ENCODE measurements at places on chromosomes 5 and 9. TPM values are rescaled to one million over a fixed set of nuclear protein-coding genes. Genes with fewer than 3 reads are reported as not detected.

FRRS1L gene
- 10.2 TPM for polyA plus RNA-seq

- DNase-seq = peak; percentile 92
Measured at GRCh38 chr9:127785023-127785932, 556 bp upstream of the CDK9 start.

DNA sequence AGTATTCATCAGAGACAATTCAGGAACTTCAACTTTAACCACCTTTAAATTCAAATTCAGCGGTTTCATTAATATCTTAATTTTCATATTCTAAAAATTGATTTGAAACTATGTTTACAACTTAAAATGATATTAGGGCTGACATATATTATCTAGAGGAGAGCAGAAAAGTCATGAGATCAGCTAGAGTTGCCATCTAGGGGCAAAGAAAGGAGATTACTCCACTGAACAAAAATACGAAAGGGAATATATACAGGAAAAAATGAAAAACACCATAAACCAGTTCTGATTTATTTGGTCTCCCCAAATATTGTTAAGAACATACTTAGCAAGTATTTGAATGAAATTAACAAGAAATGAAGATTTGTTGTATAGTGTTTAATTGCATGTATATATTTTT, 946.3 kb downstream of the DTWD2 start:
- no peak for DNase-seq

GRCh38 chr9:95138474-95138873, 179.0 kb downstream of the FANCC start:
- no peak for DNase-seq

DNAI1 gene
- polyA plus RNA-seq = 0.10 TPM

AJM1 gene
- polyA plus RNA-seq = 0.93 TPM

ACOT12 gene
- not detected for polyA plus RNA-seq

DNA sequence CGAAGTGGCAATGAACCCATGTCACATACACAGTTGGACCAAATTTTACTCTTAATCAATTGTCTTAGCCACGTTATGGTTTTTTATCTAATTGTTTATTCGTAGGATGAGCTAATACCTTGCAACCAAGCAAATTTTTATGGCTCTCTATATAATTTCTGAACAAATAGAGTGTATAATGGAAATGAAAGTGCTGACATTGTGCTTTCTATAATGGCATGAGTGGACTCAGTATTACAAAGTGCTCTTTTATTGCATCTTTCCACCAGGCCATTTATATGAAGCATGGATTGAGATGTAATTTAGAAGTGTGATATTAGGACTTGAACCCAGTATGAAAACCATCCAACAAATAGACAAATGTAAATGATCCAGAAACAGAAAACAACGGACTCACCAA, 1096.0 kb downstream of the DTWD2 start:
- DNase-seq = no peak

DNA sequence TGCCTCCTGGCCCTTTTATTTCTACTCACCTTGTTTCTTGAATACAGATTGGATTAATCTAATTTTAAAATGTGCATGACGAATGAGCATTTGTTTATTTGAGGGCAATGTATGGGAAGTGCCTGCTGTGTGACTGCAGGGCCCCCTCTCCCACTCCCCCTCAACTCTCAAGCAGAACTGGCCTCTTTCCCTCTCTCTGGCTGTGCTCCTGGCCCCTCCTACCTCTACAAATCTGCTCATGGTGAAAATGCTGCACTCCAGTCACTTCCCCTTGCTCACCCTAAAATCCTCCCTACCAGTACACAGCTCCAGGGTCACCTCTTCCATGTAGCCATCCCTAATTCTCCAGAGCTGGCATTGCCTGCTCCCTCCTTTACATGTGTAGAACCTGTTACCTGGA, 17.2 kb upstream of the NDST1 start:
- no peak for DNase-seq

GRCh38 chr5:137596941-137597340, 97.8 kb upstream of the SPOCK1 start:
- no peak for DNase-seq

GRCh38 chr5:137115152-137115551, 384.0 kb downstream of the SPOCK1 start:
- DNase-seq = no peak

FOXD4 gene
- polyA plus RNA-seq = 0.08 TPM

- no peak for DNase-seq
Measured at GRCh38 chr9:122276096-122276495, 11.4 kb downstream of the MRRF start.

NKD2 gene
- polyA plus RNA-seq = 0.80 TPM

- no peak for DNase-seq
Measured at GRCh38 chr9:18566121-18566520, 92.2 kb downstream of the ADAMTSL1 start.

SLC6A7 gene
- 0.02 TPM for polyA plus RNA-seq

DDX4 gene
- polyA plus RNA-seq = 0.63 TPM

- DNase-seq = no peak
Measured at GRCh38 chr9:6106711-6107339, 91.4 kb upstream of the RANBP6 start.

DNA sequence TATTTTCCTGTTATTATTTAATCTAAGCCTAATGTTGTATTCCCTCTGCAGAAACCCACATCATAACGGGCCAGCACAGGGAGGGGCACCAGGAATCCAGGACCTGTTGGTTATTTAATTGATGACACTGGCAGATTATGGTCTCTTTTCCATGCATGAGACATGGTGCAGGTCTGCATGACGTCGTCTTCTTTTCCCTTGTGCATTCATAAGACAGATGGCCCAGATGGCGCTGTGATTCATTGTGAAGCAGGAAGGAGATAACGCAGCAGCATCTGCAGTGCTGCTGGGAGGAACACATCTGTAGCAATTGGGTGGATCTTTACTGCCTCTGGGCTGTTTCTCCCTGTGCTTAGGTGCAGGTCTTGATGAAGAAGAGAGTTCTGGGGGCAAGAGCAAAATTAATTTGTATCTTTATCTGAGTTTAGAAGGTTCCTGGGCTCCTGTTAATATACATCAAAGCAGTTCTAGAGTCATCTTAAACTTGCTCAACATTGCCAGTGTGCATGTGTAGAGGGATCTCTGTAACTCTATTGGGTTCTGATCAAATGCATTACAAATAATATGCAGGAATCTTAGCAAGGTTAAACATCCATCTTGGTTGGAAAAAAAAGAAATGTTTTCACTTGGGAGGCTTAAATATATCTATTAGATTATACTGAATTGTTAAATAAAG, 176.1 kb downstream of the PCSK1 start:
- DNase-seq = no peak

- DNase-seq = no peak
Measured at GRCh38 chr5:16992006-16992405, 55.9 kb upstream of the MYO10 start.

- DNase-seq = no peak
Measured at GRCh38 chr5:2755076-2755680, 3.7 kb upstream of the IRX2 start.

DNA sequence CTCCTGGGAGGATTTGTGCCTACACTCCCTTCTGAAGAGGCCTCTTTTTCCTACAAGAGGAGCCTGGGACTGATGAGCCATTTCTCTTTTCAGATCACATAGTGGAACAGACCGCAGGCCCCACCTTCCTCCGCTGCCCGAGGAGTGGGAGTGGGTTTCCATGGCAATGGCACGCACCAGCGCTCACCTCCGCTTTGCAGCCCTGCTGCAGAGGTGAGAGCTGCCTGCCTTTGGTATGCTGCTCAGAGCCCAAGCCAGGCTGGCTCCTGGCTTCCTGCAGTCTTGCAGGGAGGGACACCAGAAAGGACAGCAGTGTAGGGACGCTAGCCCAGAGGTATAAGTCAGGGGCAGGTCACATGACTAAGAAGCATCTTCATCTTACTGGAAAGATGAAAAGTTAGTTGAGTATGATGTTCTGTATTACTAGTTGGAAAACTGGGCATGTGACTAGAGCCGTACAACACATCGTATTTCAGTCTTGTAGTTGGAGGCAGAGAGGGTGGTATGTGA, 12.4 kb downstream of the PTTG1 start:
- no peak for DNase-seq

IRX2 gene
- polyA plus RNA-seq = not detected

DNA sequence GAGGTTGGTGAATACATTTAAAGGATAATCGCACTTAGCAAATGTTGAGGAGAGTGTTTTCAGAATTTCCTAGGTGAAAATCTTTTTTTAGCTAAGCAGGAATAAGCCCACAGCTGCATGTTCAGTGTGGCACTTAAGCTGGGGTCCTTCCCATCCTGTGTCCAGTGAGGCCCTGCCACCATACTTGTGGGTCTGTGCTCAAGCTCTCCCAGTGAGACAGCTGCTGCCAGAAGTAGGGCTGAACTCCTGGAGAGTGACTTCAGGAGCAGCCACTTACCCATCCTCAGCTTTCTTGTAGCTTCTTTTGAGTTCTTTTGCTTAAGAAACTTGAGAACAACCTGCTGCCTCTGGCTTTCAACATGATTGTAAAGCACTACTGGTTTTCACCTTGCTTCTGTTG, 110.0 kb upstream of the DHFR start:
- no peak for DNase-seq

DNA sequence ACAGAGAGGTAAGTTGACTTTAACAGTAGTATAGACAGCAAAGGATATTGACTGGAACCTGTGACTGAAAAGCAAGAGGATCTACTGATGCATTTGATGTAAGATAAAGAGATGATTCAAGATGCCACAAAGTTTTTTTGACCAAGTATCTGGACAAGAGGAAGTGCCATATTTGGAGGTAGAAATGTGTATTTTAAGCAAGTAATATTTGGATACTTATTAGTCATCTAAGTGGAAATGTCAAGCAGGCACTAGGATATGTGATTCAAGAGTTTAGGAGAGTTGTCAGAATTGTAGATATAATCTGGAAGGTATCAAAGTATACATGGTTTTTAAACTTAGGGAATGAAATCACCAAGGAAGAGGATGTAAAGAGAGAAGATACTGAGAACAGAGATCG, 686.1 kb upstream of the CHD1 start:
- DNase-seq = no peak

IL13 gene
- polyA plus RNA-seq = not detected

- peak; percentile 29 for DNase-seq
Measured at GRCh38 chr9:86126998-86127972, 27.9 kb upstream of the GOLM1 start.

GRCh38 chr9:110254500-110254899, 1.8 kb downstream of the TXN start:
- DNase-seq = no peak

DNA sequence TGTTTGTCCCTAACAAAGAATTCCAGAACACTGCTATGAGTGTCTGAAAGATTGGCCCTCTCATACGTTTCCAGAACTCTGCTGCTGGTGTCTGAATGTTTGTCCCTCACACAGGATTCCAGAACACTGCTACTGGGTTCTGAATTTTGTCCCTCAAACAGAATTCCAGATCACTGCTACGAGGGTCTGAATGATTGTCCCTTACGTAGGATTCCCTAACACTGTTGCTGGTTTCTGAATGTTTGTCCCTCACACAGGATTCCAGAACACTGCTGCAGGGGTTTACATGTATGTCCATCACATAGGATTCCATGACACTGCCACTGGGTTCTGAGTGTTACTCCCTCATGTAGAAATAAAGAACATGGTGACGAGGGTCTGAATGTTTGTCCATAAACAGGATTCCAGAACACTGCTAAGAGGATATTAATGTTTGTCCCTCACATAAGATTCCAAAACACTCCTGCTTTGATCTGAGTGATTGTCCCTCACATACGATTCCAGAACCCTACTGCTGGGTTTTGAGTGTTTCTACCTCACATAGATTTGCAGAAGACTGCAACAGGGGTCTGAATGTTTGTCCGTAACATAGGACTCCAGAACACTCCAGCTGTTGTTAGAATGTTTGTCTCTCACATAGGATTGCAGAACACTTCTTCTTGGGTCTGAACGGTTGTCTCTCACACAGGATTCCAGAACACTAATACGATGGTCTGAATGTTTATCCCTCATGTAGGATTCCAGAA, 214.4 kb downstream of the FOXD4L6 start:
- no peak for DNase-seq

DNA sequence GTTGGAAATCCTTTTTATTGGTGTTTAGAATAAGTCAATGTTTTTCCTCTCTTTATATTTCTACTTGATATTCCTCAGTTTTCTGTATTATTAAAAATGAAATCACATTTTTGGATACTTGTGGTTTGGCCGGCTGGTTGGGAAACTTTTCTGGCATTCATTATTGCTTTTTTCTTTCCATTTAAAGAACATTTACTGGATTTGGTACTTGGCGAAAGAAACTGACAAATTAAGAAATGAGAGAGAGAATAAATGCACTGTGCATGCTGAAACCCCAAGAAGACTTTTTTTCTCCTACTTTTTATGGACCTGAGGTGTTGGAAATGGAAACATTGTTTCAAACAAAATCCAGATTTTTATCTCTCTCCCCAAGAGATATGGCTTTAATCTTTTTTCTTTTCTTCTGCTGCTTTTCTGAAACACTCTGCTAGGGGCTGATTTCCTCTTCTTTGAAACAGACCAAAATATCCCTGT, 128.4 kb downstream of the SNX18 start:
- no peak for DNase-seq

DNA sequence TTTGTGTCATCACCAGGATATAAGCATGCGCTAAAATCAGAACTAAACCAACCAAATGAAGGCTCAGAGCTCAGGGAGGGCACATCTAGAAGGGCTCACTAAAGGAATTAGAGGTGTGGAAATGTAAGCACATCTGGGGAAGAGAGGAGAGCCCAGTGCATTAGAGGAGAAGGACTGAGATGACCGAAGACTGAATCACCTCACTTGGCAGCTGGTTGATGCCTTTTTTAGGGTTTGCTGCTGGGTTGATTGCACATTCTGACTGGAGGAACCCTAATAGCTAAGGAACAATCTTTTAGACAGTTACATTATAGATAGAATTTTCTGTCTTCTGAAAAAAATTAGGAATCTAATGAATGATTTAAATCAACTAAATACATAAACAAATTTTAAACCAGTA, 8.2 kb upstream of the IFNA21 start:
- DNase-seq = no peak

GRIN1 gene
- not detected for polyA plus RNA-seq

CKS2 gene
- 13.8 TPM for polyA plus RNA-seq

DNA sequence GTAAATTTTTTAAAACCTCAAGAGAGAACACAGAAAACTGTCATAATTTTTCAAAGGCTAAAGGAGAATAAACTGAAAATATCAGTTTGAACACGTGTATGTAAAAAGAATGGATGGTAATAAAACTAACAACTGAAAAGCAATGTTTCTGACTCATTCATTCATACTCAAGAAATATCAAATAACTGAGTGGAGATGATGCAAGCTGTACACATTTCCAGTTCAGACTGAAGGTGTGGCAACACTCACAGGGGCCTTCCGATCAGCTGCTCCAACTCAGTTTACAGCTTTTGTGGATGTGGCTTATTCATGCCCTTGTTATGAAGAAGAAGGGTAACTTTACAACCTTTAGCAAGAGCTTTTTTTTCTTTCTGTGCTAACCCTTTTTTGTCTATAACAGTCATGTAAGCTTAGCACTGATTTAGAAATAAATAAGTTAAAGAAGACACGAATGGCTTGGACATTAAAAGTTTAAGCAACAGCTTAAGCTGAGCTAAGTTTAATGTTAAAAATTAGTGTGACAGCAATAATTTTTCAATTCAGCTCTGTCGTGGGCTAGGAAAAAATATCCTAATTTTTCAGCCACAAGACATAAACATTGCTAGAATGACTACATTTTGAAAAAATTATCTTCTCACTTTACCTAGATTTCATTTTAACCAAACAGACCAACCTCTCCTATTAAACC, 453.5 kb downstream of the RAB3C start:
- DNase-seq = no peak
